ENCODE measurements at places on chromosomes 3 and 15.
A peak's percentile ranks its signal among the peaks of the same experiment; 100 is the strongest.

DNA sequence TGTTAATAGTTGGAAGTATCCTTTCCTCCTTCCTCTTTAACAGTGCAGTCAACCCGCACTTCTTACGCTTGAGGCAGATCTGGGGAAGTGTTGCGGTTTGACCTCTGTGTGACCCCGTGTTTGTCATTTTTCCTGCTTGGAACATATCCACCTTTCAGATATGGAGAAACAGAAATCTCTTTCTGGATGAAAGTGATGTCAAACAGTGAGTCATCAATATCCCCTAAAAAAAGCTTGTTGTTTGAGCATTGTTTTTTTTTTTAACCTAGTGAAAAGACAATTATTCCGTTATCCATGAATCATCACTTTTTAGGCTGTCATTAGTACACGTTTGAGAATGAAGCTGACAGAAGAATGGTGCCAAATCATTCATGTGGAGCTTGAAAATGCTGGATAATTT lies 293.7 kb downstream of the ARPP21 start:
- peak; percentile 73 for DNase-seq

- no peak for DNase-seq
These were observed 700 bp upstream of the EDEM1 start for GRCh38 chr3:5186858-5187155.

DNA sequence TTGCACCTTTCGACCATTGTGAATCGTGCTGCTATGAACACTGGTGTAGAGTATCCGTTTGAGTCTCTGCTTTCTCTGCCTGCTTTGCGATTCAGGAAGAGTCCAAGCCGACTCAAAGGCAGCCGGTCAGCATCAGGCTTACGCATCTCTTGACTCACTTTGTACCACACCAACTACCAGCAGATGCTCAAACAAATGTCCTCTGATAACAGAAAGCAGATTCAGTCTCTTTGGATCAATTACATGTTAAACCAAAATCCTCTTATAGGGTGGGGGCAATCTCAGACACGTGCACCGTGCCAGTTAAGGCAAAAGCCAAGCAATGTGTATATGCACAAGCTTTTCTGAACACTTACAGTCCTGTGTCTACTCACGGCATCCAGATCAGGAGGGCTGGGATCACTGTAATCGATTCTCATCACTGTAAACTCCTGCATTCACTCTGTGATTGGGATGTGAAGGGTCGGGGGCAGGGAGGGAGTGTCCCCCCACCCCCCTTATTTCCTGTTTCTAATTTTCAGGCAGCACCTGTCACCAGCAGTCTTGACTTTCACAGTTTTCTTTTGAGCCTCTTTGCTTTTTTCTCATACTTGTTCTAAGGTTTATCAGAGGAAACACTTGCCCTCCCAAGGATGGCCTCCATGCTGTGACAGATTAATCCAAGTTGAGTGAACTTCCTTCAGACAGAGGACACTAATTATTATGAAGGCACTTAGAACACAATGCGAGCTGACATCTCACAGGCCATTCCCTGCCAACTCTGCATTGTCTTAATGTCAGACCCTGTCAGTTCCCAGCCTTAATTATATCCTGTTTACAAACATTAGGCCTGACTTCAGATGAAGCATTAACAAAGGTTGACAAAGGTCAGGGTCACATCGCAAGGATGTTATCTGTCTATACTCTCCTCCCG lies 153.5 kb downstream of the MECOM start:
- DNase-seq = no peak

- no peak for DNase-seq
These were observed 9.9 kb downstream of the DNASE1L3 start for GRCh38 chr3:58200846-58201355.

DNA sequence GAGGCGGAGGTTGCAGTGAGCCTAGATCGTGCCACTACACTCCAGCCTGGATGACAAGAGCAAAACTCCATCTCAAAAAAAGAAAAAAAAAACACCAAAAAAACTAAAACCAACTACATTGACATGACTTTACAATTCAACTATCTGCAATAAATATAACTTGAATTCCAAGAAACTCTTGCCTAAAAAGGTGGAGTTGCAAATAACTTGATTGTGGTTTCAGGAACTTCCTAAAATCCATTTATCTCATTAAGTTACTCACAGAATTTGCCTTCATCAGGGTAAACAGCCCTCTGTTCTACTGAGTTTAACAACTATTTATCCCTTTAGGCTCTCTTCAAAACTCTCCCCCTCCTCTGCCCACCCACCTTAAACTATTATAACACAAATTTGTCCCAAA lies 2.7 kb upstream of the MAPK6 start:
- no peak for DNase-seq

- no peak for DNase-seq
These were observed 61.2 kb upstream of the TNFAIP8L3 start for GRCh38 chr15:51155891-51156290.

DNA sequence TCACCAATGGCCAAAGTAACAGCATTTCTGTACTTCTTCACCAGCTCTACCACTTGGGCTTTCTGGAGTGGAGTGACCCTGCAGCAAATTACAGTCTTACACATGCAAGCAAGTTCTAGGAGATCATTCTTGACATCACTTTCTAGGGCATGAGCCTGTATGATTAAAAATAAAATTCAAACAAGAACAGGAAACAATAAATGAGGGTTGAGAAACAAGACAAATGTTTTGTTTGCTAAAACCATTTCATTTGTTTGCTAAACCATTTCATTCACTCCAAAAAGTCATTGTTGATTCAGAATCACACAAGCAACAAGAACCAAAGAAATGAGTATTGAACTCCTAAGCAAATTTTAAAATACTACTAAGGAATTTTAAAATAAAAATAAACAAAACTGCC lies 220.9 kb downstream of the ATP8B4 start:
- DNase-seq = no peak

DNA sequence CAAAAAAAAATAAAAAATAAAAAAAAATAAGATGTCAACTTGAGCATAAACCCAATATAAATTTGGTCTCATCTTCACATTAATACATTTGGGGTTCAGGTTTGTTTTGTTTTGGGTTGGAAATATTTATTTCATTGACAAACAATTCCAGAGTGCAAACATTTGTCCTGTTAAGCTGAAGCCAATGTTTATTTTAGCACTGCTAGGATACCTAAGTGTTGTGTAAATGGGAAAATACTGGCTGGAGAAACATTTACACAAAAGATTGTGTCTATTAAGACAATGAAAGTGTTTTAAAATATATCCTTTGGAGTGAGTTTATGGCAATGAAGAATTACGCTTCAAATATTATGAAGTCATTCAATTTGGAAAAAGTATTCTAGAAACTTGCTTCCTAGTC lies 91.1 kb downstream of the MEIS2 start:
- no peak for DNase-seq

GRCh38 chr3:44184319-44184953 lies 57.2 kb upstream of the TOPAZ1 start:
- DNase-seq = peak; percentile 81
